ENCODE measurements at places on chromosomes 6 and 20. TPM values are rescaled to one million over a fixed set of nuclear protein-coding genes. Genes with fewer than 3 reads are reported as not detected.

The KCNS1 gene
- total RNA-seq = 0.09 TPM

The PRDM13 gene
- not detected for total RNA-seq

The SLC17A1 gene
- total RNA-seq = not detected

The TBC1D22B gene
- 9.3 TPM for total RNA-seq

The CAPN11 gene
- total RNA-seq = not detected

The IL17F gene
- total RNA-seq = not detected

The PHF20 gene
- 24.8 TPM for total RNA-seq

The LY86 gene
- total RNA-seq = not detected

The RGS19 gene
- 14.7 TPM for total RNA-seq

The TPBG gene
- total RNA-seq = 2.0 TPM

The TSPO2 gene
- total RNA-seq = not detected

The LSM14B gene
- total RNA-seq = 24.9 TPM

The TULP1 gene
- not detected for total RNA-seq

The RUNX2 gene
- under 0.01 TPM for total RNA-seq

The TINAG gene
- not detected for total RNA-seq

The SIRPD gene
- total RNA-seq = not detected
